ENCODE measurements at places on chromosomes 4 and X.
A peak's percentile ranks its signal among the peaks of the same experiment; 100 is the strongest.

- peak; percentile 43 for DNase-seq
Measured at GRCh38 chr4:121370729-121371325, 10.0 kb downstream of the QRFPR start.

GRCh38 chrX:122565952-122566351 lies 618.1 kb upstream of the GRIA3 start:
- DNase-seq: no peak

- DNase-seq: no peak
Measured at GRCh38 chr4:14607001-14607400, 395.3 kb upstream of the CPEB2 start.

GRCh38 chr4:83083925-83084475 lies 30.5 kb downstream of the PLAC8 start:
- peak; percentile 63 for DNase-seq

DNA sequence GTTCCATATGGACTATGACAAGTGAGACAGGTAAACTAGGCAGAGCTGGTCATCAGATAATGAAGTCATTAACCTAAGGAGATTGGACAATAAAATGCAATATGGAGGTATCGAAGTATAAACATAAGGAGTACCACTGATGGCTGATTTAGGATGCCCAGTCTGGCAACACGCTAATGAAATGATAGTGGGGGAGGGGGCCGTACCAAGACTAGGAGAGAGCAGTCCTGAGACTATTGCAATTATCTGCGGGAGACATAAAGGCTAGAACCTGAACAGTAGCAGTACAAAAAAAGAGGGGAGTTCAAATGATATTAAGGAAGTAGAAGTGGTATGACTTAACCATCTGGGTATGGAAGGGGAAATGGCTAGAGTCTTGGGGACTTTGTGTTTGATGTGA lies 2.3 kb downstream of the F9 start:
- no peak for DNase-seq

DNA sequence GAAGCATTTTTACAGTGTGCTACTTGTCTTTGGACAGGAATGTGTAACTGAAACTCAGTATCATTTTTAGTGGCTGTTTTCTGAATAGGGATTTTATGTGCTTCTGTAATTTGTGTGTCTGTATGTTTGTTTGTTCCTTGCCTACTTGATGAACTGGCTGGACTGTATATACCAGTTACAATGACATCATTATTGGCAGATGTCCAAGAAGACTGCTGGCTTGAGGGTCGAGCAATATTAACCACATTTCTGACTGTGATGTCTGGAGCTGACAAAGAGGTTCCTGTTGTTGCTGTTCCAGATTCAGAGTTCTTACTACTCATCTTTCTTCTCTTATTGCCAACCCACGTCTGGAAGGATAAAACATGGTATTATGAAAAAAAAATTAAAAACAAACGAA lies 33.0 kb downstream of the HDX start:
- no peak for DNase-seq

DNA sequence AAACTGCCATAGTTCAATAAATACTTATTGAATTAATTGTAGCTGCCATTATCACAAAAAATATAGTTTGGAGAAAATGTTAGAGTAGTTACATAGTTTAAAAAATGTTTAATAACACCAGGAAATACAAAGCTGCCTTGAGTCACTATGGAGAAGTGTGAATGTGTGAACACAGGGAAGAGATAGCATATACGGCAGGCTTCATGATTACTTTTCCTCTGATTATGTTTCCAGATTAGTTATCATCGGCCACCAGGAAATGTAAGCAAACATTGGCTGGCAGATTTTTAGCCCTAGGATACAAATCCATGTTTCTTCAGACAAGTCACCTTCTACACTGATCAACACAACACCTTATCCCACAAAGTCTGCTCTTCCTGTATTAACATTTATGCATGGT lies 4.4 kb downstream of the PRDM5 start:
- no peak for DNase-seq

DNA sequence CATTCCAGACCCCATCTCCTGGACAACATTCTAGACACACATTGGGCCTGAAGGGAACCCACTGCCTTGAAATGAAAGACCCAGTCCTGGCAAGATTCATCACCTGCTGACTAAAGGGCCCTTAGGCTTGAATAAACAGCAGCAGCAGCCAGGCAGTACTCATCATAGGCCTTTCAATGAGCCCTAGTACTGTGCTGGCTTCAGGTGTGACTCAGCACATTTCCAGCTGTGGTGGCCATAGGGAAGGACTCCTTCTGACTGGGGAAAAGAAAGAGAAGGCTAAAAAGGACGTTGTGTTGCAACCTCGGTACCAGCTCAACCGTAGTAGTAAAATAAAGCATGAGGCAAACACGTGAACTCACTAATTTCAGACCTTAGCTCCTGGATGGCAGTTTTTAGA lies 344.0 kb downstream of the ACTRT1 start:
- no peak for DNase-seq

- no peak for DNase-seq
Measured at GRCh38 chr4:8297691-8298485, 28.3 kb downstream of the HTRA3 start.

DNA sequence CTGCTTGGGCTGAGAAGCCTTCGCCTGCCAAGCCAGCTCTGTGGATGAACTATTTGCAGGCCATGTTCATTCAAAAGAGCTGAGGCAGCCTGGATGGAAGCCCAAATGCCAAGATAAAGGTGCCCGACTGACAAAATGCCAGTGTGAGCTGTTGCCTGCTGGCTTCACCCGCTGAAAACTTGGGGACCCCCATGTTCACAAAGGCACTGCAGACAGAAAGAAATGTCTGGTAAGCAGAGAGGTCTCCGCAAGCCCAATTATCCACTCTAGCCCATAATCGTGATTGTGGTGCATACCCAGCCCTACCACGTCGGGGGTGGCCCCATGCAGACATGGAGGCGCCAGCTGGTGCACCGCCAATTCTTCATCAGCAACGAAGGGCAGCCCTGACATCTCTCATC lies 13.0 kb upstream of the SMIM20 start:
- DNase-seq: no peak

DNA sequence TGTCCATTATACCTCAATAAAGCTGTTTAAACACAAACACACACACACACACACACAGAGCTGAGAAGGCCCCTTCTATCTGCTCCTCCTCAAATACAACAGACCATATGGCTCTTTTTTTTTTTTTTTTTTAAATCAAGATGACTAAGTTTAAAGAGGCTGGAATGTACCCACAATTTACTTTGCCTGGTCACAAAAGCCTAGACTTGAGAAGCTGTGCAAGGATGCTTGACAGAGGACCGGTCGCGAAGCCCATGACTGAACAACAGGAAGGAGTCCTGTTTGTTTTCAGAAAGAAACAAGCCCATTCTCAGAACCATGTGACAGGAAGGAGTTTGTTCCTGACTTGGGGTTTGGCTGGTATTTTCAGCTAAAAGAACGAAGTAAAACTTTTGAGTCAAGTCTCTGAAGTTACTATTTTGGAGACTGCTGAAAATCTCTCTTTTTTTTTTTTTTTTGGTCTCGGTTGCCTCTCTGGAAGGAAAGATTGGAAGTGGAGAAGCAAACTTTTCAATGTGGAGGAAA lies 650.9 kb upstream of the TENM3 start:
- DNase-seq: no peak
